T1000 (cell line): ENCODE measurements at places on chromosomes 16 and 17.

DNA sequence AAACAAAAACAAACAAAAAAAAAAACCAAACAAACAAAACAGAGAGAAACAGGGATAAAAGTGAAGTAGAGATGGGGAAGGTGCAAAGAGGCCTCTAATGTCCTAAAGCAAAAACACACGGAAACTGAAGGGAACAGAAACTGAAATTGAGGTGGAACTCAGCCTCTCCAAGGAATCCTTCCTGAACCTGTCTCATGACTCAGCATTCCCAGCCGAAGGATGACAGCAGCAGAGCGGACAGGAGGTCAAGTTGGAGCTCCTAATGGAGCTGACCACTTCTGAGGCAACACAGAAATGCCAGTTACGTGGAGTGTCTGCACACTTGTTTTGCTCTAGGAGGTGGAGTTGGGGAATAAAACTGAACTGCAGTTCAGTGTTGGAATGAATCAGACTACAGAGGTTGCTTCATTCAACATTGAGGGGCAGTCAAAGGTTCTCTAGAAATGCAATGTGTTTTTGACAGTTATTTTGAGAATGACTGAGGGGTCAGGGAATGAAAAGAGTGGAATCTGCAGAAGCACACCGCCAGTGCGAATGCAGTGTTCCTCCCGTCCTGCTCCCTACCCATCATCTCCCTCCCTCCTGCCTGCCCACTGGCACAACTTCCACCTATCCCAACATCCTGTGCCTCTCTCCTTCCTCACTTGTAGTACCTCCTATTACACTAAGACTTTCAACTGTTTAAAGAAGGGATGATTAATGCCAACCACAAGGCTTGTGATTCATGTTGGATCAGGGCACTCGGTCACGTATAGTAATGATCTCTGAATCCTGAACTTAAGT is 6.3 kb downstream of the UBE2O start:
- peak; percentile 40 for DNase-seq

DNA sequence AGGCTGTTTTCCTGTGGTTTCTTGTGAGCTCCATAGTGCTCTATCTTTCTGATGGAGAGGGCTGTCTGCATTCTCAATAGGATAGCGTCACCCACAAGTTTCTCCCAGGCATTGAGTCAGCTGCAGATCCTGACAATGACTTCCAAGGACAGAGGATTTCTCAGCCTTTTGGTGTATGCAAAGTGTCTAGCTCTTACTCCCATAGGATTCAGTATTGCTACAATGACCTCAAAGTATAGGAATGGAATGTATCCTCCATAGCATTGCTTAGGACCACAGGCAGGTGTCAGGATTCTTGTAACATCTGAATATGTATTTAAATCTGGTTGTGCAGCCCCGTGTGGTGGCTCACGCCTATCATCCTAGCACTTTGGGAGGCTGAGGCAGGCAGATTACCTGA is 32.3 kb downstream of the SMIM36 start:
- no peak for DNase-seq

GRCh38 chr16:59634004-59634579 is 900.0 kb upstream of the GOT2 start:
- no peak for DNase-seq

- no peak for DNase-seq
These were observed 317.2 kb upstream of the MYOCD start for GRCh38 chr17:12348476-12348875.

DNA sequence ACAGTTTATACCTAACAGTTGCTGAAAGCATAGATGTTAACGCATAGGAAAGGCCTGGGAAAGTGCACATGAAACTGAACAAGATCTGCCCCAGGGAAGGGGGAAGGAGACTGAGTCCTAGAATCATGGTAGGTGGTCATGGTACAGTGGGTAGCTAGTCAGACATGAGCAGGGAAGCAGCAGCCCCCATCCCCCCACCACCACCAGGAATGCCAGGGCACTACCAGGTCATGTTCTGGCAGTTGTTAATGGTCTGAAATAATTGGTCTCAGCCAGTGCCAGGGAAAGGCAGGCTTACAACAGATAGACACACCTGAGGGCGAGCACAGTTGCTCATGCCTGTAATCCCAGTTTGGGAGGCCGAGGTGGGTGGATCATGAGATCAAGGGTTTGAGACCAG is 185.2 kb downstream of the CPPED1 start:
- DNase-seq, result no peak

DNA sequence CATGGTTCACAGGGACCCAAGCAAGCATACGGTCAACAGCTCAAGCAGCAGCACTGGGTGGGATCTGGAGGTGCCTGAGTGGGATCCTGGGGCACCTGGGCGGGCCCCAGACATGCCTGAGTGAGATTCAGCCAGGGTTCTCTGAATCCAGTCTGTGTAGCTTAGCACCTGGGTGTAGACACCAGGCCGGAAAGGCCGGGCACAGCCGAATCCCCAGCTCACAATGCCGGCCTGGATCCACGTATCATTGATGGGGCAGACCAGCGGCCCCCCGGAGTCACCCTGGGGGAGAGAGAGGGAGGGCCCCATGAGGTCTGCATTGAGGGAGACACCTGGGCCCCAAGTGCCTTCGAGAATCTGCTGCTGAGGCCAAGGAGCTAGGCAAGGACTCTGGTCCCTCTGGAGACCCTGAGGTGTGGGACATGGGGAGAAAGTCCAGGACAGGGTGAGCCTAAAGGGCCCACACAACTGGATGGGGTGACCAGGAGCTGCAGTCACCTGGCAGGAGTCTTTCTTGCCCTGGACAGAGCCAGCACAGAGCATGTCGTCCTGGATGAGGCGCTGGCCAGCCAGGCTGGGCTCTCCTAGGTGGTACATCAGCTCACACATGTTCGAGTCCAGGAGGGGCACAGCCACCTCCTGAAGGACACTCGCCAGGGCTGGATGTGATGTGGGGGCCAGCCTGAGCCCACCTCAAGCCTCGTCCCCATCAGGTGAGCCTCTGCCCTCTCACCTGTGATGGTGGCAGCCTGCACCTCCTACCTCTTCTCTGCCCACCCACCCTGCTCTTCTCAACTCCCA is 9.7 kb downstream of the ZG16B start:
- no peak for DNase-seq

GRCh38 chr16:68776821-68777485 is 39.9 kb downstream of the CDH1 start:
- no peak for DNase-seq

DNA sequence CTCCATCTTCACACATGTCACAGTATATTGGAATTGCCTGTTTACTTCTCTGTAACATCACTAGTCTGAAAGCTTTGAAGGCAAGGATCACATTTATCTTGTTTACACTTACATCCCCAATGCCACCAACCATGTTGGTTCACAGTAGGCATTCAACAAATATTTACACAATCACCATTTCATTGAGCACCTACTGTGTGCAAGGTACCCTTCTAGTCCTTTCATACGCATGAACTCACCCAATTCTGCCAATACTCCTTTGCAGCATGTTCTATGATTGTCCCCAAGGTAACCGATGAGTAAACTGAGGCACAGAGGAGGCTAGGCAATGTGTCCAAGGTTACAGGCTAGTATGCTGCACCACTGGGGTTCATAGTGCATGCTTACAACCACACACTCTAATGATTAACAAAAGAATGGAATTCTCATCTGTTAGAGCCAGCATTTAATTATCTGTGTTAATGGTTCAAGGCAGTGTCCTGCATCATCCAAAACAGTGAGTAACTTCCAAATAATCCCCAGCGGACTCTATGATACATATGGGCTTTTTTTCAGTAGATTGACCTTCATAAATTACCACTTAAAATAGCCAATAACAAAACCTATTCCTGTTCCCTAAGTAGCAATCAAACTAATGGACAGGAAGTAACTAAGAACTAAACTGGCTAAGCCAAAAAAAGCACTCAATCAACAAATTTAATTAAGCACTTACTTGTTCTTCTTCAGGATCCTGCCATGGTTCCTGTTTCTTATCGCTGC is 364.5 kb upstream of the XYLT1 start:
- no peak for DNase-seq

DNA sequence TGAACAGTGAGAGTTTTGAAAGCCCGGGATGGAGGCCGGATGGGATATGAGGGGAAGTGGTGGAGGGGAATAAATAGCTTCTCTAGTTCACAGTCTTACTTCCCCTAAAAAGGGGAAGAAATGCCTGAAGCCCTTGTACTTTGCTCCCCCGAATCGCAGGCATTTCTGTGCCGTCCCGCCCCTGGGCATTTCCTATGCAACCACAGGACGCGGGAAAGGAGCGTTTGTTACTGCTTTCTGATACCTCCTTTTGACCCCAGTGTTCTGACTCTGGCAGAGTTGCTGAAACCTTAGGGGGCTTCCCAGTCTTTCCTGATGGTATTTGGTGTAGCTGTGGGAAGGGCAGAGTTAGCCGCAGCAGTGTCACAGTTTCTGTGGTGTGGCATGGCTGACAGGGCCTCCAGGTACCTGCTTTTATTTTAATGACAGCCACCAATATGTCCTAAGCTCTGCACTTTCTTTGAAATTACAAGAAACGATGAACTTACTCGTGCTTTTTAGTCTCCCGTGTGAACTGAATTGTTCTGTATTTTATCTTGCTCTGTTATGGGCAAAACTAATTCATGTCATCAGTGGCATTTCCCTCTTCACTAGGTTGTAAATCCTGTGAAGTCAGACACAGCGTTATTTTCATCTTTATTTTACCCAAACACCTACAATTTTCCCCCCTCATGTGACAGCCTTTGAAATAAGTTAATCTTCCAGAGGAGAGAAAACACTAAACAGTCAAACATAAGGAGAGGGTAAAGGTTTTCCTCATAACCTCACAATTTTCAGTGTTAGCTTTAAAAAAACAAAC is 27.1 kb downstream of the USP10 start:
- no peak for DNase-seq

DNA sequence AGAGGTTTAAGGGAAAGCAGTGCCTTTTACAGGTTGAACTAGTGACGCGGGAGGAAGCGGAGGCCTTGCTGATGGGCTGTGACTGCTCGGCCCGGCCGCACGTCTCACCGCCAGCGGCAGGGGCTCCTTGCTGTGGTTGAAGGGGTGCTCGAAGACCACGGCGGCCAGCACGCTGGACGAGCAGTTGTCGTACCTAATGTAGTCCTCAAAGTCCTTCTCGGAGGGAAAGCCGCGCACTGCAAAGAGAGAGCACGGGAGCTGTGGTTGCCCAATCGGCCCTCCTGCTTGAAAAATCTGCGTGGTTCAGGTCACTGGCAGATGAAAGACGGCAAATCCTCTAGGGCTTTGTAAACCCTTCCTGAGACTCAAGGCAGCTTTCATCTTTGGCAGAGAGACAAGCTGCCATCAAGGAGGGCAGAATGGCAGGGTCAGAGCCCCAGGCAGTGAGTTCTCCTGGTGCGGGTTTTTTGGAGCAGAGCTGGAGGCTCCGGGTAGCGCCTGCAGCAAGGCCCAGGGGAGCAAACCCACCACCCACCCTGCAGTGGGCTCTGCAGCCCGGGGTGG is 16.1 kb downstream of the ABCA3 start:
- DNase-seq, result no peak

DNA sequence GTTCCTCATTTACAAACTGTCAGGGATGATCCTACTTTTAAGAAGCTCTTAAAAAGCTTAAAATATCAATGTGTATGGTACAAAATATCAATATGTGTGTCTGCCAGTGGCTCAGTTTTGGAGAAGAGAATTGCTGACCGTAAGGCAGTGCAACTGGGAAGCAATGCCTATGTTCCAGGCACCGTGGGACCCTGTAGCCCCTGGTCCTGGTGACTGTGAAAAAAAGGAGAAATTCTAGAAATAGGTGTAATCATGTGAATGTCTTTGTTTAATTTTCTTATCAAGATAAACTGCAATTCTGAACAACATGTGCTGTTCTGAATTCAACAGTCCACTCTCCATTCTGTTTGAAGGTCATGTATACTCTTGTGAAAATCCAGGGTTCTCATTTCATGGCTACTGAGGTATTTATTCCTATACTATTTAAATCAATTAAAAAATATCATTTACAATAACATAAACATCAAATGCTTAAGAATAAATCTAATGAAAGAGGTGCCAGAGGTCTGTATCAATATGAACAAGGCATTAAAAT is 9.4 kb upstream of the HP start:
- no peak for DNase-seq

- DNase-seq, result no peak
These were observed 6.7 kb upstream of the PRPSAP2 start for GRCh38 chr17:18851201-18851600.

- DNase-seq, result no peak
These were observed 349.1 kb upstream of the EEF2KMT start for GRCh38 chr16:5446623-5447240.

DNA sequence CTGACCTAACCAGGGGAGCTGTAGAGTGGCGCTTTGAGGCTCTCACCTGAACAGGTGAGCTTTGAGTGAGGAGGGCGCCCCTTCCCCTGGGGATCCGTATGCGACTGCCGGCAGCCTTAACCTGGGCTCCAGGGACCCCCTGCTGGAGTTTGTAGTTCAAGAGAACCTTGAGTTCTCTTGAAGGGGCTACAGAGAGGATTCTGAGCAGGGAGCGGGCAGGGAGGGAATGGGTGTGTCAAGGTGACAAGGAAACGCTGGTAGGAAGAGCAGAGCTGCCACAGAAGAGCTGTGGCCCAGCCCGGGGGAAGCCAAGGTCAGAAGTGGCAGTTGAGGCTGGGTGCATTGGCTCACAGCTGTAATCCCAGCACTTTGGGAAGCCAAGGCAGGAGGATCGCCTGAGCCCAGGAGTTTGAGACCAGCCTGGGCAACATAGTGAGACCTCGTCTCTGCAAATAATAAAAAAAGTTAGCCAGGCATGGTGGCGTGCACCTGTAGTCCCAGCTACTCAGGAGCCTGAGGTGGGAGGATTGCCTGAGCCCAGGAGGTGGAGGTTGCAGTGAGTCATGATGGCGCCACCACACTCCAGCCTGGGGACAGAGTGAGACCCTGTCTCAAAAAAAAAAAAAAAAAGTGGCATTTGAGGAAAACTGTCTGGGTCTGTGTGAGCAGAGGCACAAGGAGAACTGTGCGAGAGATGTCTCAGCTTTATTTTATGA is 1.2 kb downstream of the LLGL2 start:
- no peak for DNase-seq

GRCh38 chr16:79303959-79304387 is 296.6 kb downstream of the MAF start:
- no peak for DNase-seq

DNA sequence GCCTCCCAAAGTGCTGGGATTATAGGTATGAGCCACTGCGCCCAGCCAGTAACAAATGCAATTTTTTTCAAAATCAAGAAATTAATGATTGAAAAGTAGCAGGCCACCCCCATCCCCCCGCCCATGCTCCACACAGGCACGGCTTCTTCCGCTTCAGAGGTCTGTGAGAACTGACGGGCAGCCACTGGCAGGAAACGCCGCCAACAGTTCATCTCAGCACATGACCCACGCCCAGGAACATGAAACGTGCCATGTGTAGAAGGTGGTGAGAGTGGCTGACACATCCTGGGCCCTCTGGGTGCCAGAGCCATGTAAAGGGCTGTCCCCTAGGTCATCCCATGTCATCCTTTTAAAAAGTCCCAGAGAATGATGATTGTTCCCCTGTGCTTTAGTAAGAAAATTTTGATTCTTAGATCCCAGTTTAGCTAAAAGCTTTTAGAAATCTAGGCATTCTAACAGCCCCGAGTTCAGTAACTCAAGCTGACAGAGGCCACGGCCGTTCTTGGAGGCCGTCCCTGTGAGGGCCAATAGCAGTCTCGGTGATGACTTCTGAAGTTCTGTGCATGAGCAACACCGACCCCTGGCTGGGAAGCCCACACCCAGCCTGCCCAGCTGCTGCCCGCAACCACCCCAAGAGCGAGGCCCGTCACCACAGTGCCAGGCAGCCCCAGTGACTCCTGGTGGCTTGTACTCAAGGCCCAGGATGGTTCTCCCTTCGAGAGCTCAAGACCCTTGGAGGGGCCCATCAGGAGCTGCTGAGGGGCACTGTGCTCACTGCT is 52.1 kb downstream of the KLHDC4 start:
- DNase-seq, result no peak

GRCh38 chr17:30000001-30000754 is 58.7 kb downstream of the EFCAB5 start:
- no peak for DNase-seq

GRCh38 chr16:73232555-73233328 is 184.8 kb upstream of the ZFHX3 start:
- peak; percentile 57 for DNase-seq
